ENCODE measurements at places on chromosomes 2 and 18. TPM values are rescaled to one million over a fixed set of nuclear protein-coding genes. Genes with fewer than 3 reads are reported as not detected.

Gene SLC4A5
- not detected for total RNA-seq

Gene GTF2A1L
- 0.19 TPM for total RNA-seq

Gene CDH20
- not detected for total RNA-seq

Gene TRABD2A
- total RNA-seq = 14.8 TPM

Gene CAVIN2
- 388 TPM for total RNA-seq

DNA sequence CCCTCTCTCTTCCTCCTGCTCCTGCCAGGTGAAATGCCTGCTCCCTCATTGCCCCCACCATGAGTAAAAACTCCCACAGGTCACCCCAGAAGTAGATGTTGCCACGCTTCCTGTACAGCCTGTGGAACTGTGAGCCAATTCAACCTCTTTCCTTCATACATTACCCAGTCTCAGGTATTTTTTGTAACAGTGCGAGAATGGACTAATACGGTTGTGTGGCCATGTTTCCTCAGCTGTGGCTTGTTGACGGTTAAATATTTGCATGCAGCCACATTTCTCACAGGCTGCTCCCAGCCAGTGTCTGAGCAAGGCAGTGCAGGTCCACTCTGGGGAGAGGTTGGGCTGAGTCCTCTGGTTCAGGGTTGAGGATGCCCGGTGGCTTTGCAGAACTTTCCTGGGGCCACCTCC lies 27.8 kb upstream of the COPS8 start:
- no peak for DNase-seq

DNA sequence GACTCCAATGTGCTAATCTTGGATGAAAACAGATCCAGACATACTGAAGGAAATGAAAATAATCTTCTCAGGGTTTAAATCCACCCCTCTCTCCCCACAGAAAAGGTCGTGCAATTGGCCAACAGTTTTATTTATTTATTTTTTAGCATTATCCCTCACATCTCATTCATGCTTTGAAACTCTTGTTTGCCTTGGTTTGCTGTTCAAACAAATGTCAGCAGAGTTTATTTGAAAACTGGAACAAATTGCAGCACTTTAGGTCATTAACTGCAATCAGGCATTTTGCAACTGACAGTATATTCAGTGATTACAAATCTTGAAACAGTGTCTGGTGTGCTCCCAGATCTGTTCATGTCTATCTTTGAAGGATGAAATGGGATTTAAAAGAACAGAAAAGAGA lies 220.6 kb downstream of the SLC4A10 start:
- no peak for DNase-seq

- no peak for DNase-seq
These were observed 236.7 kb upstream of the BOD1L2 start for GRCh38 chr18:56910237-56910636.

- peak; percentile 91 for DNase-seq
These were observed 25.5 kb downstream of the RMC1 start for GRCh38 chr18:23528580-23529472.

GRCh38 chr2:48699348-48699930 lies 56.1 kb downstream of the LHCGR start:
- peak; percentile 29 for DNase-seq

- no peak for DNase-seq
These were observed 90.0 kb downstream of the SETBP1 start for GRCh38 chr18:44770641-44771040.

DNA sequence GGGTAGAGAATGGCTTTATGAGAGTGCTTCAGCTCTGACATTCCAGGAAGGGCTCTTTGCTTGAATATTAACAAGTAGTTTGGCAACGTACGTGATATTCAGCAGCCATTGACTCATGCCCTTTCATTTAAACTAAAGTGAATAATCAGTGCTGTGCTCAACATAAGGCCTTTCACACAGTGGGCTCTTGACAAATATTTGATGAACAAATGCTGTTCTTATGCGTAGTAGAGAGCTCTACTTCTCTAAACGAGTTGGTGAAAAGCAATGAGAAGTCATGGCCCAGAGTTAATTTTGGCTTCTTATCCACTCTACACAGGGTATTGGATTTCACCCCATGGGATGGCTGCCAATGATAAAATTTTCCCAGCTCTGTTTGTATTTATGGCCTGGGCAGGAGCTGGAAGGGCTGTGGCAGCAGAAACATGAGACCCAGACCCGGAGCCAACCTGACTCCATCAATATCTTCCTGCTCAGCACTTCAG lies 338.9 kb downstream of the CCDC85A start:
- peak; percentile 61 for DNase-seq

DNA sequence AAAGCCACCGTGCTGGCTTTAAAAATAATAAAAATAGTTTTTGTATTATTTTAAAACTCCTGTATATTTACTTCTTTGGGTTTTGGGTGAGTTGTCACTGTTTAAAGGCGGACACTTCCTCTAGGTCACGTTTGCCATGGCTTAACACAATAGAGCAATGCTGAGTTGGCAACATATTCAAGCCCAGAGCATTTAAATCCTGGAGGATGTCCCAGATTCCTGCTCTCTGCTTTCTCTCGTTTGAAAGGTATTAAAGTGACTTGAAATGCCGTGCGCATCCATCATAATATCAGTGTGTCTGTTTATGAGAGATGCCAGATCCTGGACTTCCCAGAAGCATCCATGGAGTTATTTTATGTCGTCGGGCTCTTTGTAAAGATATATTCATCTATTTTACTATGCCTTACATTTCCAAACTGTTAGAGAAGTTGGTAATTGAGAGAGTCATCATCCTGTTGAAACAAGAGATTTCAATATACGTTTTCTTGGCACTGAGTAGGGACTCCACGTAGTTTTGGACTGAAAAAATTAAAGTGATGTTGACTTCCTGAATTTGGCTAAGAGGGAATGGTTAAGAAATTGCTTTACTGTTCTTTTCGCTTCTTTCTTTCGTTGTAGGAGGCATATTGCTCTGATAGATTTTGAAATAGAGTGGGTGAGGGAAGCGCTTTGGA lies 150.6 kb downstream of the ZNF236 start:
- DNase-seq = no peak

DNA sequence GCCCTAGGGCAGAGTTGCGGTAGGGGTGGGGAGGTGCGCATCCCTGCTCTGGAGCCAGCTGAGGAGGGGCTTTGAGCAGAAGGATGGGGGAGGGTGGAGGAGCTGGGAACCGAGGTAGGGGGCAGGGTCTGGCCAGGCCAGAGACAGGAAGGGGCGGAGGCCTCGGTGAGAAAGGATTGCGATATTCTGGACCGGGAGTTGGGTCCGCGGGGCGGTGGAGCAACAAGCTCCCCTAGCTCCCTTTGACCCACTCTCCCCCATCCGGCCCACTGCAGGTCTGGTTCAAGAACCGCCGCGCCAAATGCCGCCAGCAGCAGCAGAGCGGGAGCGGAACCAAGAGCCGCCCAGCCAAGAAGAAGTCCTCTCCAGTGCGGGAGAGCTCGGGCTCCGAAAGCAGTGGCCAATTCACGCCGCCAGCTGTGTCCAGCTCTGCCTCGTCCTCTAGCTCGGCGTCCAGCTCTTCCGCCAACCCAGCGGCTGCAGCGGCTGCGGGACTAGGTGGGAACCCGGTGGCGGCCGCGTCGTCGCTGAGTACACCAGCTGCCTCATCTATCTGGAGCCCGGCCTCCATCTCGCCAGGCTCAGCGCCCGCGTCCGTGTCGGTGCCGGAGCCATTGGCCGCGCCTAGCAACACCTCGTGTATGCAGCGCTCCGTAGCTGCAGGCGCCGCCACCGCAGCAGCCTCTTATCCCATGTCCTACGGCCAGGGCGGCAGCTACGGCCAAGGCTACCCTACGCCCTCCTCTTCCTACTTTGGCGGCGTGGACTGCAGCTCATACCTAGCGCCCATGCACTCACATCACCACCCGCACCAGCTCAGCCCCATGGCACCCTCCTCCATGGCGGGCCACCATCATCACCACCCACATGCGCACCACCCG lies 4.8 kb downstream of the OTX1 start:
- no peak for DNase-seq

- DNase-seq = no peak
These were observed 22.8 kb downstream of the PRKCE start for GRCh38 chr2:45674035-45674816.

GRCh38 chr2:232886632-232887031 lies 16.6 kb downstream of the SNORC start:
- no peak for DNase-seq

DNA sequence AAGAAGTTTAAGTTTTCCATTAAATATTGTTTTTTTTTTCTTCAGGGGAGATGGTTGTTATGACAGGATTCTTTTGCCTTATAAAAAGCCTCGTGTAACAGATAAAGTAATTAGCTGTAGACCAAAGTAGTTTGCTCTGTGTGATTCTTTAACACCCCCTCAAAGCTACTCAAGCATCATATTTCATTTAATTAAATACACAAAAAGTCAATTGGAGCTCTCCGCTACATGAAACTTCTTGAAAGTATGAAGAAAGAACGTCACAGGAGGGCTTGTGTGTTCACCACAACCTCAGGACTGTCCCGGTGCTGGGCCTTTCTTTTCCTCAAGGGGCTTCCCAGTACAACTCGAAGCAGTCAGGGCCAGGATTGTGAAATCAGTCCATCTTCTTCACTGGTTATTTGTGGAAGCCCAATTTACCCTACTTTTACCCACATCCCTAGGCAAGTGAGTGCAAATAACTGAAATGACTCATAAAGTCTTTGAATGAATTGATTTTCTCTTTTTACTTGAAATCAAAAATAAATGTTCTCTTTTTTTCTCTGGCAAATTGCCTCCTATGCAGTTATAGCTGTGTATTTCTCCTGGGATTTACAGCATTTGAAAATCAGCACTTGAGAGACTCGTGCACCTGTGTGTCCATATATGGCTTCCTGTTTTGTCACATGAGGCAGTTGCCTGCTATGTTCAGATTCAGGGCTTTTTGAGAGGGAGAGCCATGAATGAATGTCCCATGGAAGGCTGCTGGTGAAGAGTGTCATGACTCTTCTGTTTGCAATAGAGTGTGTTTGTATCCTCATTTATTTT lies 48.6 kb downstream of the LINC00305 start:
- no peak for DNase-seq

DNA sequence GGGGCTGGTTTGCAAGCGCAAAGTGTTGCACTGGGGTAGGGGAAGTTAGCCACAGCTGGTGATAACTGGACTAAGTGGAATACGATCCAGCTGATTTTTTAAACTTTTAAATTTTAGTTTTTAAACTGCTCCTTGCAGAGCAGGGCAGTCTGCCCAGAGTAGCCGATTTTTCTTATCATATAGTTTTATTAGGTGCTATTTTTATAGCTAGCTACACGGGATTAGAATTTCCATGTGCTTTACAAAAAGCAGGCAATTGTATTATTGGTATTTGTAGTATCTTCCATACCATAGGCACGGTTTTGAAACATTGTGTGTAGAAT lies 9.6 kb downstream of the CPLX4 start:
- no peak for DNase-seq

DNA sequence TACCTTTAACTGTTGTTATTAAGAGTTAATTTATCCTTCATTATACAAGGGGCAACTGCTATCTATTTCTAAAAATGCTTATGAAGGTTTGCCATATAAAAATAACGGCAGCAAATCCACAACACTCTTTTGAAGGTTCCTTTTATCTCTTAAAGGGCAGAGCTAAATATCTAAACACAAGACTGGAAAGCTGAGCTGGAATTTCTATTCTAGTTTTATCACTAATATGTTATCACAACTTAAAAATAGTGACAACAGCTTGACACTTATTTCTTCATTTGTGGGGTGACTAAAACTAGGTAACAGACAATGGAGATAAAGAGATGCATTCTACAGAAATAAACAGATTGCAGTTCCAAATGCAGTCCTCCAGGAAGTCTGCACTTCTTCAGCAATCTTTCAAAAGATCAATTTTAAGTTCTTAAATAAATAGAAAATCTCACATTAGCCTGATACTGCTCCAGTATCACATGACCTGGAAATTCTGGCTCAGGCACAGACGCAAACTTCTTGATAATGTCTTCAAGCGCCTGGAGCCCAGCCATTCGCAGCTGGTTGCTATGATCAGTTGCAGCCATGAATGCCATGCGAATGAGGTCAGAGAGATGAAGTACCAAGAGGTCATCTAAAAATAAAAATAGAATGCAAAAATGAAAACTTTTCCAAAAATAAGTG lies 54.0 kb upstream of the STRN start:
- DNase-seq = peak; percentile 88

DNA sequence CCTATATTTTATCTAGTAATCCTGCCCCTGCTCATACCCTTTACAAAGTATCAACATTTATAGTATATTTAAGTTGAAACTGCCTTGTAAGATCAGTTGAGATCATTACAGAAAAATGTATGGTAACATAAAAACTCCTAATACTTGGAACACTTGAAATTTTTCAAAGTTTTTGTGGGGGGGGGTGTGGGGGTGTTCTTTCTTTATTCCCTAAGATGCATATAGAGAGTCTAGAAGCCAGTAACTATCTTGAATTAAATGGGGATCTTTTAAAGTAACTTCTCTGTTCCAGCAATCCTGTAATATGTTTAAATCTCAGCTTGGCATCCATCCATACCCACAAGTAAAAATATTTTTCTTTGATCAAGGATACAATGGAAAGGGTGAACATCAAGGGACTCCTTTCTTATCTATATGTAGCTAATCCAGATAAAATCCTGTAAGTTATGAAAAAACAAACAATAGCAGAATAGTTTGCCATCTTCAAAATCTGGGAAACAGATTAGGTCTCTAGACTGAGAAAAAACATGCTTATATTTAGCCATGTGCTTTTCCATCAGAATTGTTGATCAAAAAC lies 455.3 kb downstream of the MEIS1 start:
- no peak for DNase-seq

GRCh38 chr2:41414486-41415230 lies 633.2 kb upstream of the PKDCC start:
- peak; percentile 32 for DNase-seq

DNA sequence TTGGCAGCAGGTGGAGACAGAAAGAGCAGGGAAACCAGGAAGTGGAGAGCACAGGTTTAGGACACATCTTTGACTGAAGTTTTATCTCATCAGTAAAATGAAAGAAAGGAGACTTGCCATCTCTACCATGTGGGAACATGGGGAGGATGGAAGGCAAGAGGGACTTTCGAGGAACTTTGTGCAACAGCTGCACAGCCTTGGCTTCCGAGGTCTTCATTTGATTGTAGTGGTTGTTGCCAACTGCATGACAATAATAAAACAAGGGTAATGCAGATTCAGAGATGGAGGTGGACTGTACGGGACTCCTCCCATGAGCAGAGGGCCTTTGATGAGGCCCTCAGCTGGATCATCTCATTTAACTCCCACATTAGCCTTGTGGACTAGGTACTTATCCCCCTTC lies 49.3 kb upstream of the FZD7 start:
- DNase-seq = no peak

- DNase-seq = peak; percentile 55
These were observed 93.3 kb downstream of the HNRNPLL start for GRCh38 chr2:38509314-38509946.

DNA sequence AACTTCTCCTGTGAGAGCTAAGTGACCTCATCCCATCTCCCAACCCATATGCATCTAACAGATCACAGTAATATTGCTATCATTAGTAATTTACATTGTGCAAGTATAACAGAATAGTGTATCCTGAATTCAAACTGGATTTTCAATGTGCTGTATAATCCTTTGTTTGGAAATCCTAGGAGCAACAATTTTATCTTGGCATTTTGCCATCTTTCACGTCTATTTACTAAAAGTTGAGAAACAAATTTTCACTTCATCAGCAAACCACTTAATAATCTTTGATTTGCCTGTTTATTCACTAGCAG lies 3.8 kb downstream of the HNRNPLL start:
- DNase-seq = no peak

Measured in LHCN-M2 (cell line).